IMR-90 (cell line): ENCODE measurements at places on chromosomes 3 and 15. TPM values are rescaled to one million over a fixed set of nuclear protein-coding genes. Genes with fewer than 3 reads are reported as not detected.

GRCh38 chr3:10335190-10335738, 14.4 kb upstream of the SEC13 start:
- no peaks in the 10 kb centered on the region for H3K4me1 ChIP-seq
- H3K4me3 ChIP-seq, result no peak overlapping the region
- no peak for DNase-seq
- peaks cover 51% of the 10 kb centered on the region for H3K27me3 ChIP-seq
- no peaks in the 10 kb centered on the region for H3K36me3 ChIP-seq

DNA sequence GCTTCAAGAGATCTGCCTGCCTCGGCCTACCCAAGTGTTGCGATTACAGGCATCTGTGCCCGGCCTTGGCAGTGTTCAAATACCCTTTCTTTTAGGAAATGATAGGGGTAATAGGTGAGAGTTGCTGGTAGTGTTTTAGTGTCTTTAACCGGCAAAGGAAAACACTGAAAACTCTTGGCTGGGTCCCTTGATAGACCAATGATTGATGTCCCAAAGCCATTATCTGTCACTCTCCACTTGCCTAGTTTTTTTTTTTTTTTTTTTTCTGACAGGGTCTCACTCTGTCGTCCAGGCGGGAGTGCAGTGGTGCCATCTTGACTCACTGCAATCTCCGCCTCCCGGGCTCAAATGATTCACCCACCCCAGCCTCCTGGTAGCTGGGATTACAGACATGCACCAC, 19.7 kb downstream of the EBLN2 start:
- H3K27ac ChIP-seq, result no peak overlapping the region
- H3K27me3 ChIP-seq, result no peaks in the 10 kb centered on the region
- no peaks in the 10 kb centered on the region; the same call in 1 of the 2 replicates for H3K4me1 ChIP-seq
- no peaks in the 10 kb centered on the region for H3K36me3 ChIP-seq
- no peak for DNase-seq

GRCh38 chr3:27888562-27888961, 166.4 kb upstream of the EOMES start:
- H3K27me3 ChIP-seq, result no peaks in the 10 kb centered on the region
- DNase-seq, result peak; percentile 0
- H3K4me3 ChIP-seq, result no peak overlapping the region

DNA sequence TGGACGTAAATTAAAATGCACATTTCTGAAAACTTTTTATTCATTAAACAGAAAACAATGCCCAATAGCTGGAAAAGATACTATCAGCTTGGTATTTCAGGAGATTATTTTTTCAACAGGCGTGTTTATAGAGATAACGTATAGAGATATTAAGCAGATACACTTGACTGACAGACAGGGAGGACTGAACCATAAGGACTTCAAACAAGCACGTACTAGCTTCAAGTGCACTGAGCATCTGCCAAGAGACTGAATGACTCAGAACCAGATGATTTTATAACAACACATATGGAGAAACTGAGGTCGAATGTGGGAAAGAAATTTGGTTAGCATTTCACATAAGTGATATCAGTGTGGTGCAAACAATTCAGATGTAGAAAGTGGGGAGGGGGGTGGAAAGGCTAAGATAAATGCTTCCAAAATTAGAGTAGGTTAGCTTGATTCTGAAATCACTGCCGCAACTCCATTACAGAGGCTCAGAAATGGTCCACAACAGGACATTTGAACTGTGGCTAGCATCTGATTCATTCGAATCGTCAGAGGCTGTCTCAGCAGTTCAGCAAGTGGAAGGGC, 103.5 kb downstream of the SEMA6D start:
- peaks cover 3% of the 10 kb centered on the region; the same call in 1 of the 2 replicates for H3K4me1 ChIP-seq
- H3K36me3 ChIP-seq, result no peaks in the 10 kb centered on the region
- H3K27ac ChIP-seq, result no peak overlapping the region

Gene BTD
- 14.2 and 21.1 TPM in 2 replicates for total RNA-seq
